ENCODE measurements at places on chromosomes 11 and 22.

DNA sequence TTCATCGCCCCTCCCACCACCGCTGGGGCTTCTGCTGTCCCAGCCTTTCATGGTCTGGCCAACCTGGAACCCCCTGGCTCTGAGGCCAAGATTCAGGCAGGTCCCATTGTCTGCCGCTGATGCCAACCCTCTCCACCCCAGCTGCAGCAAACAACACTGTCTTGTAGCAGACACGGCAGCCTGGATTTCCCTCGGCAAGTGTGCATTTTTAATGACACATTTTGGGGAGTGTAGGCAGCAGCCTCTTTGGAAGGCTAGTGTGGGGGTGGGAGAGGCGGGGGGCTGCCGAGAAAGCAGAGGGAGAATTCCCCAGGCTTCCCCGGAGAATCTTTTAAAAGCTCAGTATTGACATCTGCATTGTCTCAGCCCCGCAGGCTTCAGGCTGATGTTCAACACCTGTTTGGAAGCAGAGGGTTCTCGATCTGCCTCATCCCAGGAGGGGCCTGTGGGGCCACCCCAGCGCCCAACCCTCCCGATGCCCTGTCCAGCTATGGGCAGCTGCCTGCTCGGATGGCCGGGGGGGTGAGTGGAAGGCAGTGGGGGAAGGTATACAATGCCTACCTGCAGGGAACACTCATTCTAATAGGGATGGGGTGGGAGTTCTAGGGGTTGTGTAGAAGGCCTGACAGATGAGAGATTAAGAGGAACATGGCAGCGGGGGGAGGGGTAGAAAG lies 41.5 kb downstream of the NECTIN1 start:
- DNase-seq, result no peak

DNA sequence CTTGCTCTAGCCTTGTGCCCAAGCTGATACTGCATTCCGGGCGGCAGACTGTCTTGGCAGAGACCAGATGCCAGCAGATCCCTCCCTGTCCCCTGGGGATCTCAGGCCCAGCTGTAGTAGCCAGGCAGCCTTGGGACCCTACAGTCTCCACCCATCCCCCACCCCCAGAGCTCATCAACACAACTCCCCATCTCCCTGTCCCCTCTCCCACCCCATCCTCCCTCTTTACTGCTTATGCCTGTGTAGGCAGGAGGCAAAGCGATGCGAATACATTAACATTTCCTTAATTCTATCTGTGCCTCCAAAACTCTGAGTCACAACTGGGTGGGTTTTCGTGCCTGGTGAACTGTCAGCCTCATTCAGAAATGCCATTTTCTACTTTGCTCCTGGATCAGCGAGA lies 547.6 kb downstream of the BUD13 start:
- DNase-seq, result no peak

- no peak for DNase-seq
These were observed 2.7 kb downstream of the RBM14 start for GRCh38 chr11:66619080-66619554.

DNA sequence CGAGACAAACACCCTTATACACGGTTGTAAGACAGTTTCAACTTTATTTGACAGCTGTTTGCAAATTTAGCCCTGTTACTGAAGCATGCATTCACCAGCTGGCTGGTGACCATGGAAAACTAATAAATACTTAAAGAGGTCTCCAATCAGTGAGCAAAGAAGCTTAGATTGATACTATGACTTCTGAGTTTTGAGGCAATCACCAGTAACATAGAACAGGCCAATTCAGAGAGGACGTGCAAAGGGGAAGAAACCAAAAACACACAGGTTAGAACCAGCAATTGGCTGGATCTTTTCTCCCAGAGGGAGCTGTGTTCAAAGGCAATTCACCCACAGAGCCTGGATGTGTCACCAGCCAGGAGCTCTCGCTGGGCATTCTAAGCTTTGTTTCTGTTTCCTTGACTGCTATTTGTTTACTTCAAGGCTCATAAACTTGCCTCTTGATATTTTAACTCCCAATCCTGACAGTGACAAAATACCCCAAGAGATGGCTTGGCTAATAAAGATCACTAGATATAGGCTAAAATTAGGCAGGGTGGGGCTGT lies 113.6 kb upstream of the MTMR2 start:
- no peak for DNase-seq

- no peak for DNase-seq
These were observed 1.2 kb upstream of the ZFP91 start for GRCh38 chr11:58577555-58578135.

- DNase-seq, result peak; percentile 61
These were observed at the start of gene MICAL2 for GRCh38 chr11:12110201-12110713. TSS of gene MICAL2 (plus strand) at chr11:12110590. CDS start at chr11:12162156, 51,566 bp downstream.

GRCh38 chr11:626475-627307 lies at the start of gene SCT:
TSS of gene SCT (minus strand) at chr11:627181. CDS start at chr11:627143, 38 bp downstream.
- DNase-seq, result no peak

DNA sequence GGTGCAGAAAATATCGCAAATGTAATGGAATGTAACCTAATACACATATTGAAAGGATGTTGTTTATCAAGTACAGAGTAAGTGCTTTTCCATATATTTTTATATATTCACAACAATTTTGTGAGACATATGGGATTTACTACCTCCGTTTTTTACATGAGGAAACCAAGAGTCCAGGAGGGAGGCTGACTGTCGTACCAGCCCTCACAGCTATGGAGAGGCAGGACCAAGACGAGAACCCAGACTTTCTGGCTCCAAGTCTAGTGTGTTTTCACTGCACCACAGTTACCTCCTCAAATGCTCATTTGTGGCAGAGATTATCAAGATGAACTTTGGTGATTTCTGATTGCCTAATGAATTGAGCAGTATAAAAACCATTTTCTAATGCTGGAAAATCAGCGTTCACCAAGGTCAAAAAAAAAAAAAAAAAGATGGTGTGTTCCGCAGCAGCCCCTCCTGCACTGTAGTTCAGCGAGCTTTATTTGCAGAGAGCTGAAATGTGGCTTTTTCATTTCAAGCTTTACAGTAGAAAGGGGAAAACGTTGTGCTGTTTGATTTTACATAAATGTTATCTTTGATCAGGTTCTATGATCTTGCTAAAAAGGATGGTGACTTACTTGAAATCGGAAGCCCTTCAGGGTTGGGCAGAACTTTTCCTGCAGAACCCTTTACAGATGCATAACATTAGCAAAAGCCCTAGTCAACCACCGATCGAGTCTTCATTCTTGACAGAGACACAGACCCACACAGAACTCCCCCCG lies 44.7 kb upstream of the WEE1 start:
- DNase-seq, result no peak

- DNase-seq, result no peak
These were observed 17.6 kb downstream of the RASSF10 start for GRCh38 chr11:13026722-13027121.

GRCh38 chr11:62449451-62449851 lies 30.6 kb downstream of the SCGB1A1 start:
- DNase-seq, result no peak

DNA sequence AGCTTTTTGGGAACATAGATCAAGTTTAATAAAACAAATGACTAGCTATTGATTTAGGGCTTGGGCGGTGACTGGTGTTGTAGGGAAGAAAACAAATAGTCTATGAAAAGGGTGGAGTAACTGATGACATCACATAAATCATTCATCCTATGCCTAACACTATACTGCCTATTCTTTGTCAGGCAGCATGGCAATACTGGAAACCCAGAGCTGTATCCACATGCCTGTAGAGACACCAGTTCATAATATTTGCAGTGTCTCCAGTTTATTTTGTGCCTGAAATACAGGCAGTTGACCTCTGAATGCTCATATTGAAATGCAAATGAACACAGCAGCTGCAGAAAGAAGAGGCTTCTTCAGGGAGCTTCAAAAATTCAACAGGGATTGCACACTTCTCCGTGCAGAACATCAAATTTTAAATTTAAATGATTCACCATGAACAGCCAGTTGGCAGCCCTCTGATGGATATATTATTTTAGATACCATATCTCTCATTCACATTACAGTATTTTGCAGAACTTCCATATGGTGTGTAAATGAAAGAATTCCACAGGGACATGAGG lies 283.1 kb upstream of the CTSC start:
- no peak for DNase-seq

- no peak for DNase-seq
These were observed 109.2 kb downstream of the AASDHPPT start for GRCh38 chr11:106186630-106187029.

- no peak for DNase-seq
These were observed 48.7 kb upstream of the TNRC6B start for GRCh38 chr22:40128989-40129388.

GRCh38 chr22:20039683-20040325 lies 18.9 kb downstream of the TANGO2 start:
- DNase-seq, result no peak

GRCh38 chr11:79392161-79392560 lies 48.7 kb downstream of the TENM4 start:
- DNase-seq, result no peak

- no peak for DNase-seq
These were observed 171.8 kb downstream of the TBC1D22A start for GRCh38 chr22:46934172-46934745.

GRCh38 chr11:92698742-92699141 lies 270.7 kb upstream of the MTNR1B start:
- DNase-seq, result no peak

- no peak for DNase-seq
These were observed 82.8 kb downstream of the IGLL1 start for GRCh38 chr22:23497016-23497885.

- no peak for DNase-seq
These were observed 46.3 kb upstream of the TUB start for GRCh38 chr11:8034604-8035190.

DNA sequence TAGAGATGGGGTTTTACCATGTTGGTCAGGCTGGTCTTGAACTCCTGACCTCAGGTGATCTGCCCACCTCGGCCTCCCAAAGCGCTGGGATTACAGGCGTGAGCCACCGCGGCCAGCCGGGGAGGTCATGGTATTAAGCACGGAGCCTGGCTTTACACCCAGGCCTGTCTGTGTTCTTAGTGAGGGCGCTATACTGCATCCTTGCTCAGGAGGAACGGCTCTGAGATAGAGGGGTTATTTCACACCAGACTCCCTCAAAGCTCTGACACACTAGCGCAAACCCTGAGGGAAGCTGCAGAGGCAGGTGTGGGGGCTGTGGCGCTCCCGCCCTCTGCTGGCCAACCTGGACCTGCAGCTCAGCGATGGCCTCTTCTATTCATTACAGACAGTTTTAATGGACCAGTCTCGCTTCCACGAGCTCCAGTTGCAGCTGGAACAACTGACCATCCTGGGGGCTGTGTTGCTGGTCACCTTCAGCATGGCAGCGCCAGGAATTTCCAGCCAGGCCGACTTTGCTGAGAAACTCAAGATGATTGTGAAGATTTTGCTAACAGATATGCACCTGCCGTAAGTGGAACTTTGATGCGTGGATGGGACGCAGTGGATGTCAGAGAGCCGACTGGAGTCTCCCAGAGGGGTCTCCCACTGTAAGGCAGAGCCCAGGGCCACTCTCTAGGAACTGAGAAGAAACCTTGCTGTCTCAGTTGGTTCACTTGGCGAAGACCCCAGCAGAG lies 26.2 kb downstream of the TCP11L1 start:
- DNase-seq, result peak; percentile 28

DNA sequence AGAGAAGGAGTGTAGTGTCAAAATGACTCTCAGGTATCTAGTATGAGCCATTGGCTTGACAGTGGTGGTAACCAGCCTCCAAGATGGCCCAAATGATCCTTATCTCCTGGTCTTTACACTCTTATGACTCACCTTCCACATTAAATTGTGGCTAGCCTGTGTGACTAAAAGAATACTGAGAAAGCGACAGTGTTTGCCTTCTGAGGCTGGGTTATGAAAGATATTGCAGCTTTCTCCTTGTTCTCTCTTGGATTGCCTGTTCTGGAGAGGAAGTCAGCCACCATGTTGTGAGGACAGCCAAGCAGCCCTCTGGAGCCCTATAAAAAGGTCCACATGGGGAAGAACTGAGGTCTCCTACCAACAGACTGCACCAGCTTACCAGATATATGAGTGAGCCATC lies 15.8 kb downstream of the C11orf71 start:
- DNase-seq, result no peak

DNA sequence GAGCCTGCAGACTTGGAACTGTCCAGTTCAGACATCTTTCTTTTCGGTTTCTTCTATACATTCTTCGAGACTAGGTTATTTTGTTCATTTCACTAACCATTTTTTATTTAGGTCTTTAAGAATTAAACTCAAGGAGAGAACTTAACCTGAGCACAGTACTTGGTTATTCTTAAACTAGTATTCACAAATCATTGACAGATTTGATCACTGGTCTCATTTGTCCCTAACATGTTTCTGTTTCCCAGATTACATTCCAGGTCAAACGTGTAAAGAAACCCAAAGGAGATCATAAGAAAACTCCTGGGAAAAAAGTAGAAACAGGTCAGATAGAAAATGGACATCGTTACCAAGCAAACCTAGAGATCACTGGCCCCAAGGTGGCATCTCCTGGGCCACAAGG lies 85.1 kb downstream of the TTC17 start:
- DNase-seq, result no peak

DNA sequence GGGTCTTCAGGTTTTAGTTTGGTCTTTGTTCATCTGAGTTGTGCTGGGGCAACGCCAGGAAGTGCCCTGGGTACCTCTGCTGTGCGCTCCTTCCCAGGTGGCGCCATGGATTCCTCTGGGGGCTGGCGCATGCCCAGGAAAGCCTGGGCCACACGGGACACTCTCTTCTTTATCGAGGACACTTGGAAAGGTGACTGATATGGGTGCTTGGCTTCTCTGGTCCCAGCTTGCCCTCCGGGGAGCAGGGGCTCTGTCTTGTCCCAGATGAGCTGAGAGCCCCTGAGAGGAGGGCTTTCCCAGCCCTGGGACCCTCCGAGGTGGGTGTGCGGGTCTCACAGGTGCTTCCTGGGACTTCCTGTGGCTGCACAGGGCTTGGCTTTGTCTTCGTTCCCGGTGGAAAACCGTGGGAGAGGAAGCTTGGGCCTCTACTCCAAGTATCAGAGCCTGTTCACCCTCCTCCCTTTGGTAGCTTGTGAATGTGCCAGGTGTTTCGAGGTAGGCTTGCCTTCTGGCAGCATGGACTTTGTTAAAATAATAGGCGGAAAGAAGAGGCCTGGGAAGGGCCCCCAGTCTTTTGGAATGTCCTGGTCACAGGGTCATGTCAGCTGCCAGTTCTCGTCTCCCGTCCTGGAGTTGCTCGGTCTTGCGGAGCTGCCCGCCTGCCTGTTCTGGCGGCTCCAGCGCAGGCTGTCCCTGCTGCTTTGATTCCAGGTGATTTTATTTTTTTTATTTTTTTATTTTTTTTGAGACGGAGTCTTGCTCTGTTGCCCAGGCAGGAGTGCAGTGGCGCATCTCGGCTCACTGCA lies 10.1 kb upstream of the NEAT1 start:
- DNase-seq, result no peak

GRCh38 chr11:55966391-55966790 lies 3.4 kb downstream of the OR10AG1 start:
- no peak for DNase-seq

- DNase-seq, result no peak
These were observed 18.4 kb upstream of the FTH1 start for GRCh38 chr11:61985869-61986268.

DNA sequence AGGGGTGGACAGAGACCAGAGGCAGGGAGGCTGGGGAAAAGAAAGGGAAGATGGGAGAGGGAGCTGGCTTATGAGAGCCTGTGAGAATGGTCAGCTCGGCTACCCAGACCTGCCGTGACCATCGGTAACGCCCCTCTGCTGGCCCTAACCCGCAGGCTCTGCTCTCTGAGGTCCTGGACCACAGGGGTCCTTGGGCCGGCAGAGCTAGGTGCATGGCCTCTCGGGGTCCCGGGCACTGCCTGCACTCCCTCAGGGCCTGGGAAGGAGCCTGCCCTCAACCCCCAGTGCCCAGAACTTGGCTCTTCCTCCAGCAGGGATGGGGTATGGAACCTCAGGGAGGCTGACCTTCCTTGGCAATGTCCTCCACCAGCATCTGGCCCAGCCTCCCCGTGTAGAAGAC lies 13.2 kb downstream of the GGT5 start:
- no peak for DNase-seq

- DNase-seq, result no peak
These were observed 3.2 kb downstream of the BMAL1 start for GRCh38 chr11:13280777-13281176.

All from HCT116 (cell line).